Globus pallidus (tissue), 1 donor: ENCODE measurements at places on chromosomes 4 and X.

DNA sequence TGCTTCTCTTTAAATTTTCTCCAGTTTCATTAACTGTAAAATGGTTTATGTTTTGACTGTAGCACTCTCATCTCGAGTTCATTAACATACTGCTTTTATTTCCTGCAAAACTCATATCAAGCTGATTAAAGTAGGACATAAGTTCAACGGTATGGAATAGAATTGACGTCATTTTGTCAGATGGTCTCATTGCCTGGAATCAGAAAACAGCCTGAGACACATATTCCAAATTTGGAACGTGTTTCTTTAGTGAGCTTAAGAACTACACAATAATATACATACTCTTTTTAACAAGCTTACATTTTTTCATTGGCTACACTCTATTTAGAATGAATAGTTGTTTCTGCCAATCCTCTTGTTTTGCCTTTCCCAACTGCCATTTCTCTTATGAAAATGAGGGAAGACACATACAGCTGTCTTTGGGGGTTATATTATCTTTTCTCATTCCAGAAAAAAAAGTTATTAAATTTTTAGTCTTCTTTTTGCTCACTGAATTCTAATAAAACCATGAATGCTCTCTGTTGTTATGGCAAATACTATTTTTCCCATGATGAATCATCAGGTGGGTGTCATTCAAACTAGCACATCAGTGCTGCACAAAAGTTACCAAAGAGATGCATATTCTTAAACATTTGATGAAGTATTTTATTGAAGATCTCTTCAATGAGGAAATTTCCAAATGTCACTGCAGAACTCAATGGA, 162.8 kb downstream of the GABRB1 start:
- no peak for DNase-seq

- DNase-seq: no peak
Measured at GRCh38 chrX:45774961-45775360, 574.3 kb upstream of the DIPK2B start.

DNA sequence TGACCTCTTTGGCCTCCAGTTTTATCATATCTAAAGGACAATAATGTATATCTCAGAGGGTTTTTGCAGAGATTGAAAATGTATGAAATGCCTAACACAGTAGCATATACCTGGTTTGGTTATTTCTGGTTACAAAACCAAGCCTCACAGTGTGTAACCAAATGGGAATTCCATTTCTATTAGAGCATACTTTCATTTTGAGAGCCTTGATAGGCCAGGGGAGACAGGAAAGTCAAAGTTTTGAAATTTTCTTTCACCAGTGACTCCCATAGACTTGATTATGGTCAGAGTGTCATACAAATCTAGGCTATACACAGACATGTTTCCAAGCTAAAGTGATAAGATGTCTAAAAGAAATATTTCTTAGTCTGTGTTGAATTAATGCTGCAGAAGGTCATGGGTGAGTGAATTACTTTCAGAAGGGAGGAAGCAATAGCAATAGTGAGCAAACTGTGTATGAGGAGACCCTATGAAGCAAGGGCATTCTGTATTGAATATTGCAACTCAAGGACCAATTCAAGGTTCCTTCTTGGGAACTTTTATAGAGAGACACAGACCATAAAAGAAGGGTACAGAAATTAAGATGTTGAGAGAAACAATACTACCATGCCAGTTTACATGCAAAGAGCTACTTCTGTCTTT, 151.1 kb downstream of the PDE5A start:
- DNase-seq: no peak

GRCh38 chr4:2762048-2762447, 5.9 kb upstream of the TNIP2 start:
- DNase-seq: no peak

- peak; percentile 57 for DNase-seq
Measured at GRCh38 chr4:182938205-182938645, 21.0 kb upstream of the DCTD start.

DNA sequence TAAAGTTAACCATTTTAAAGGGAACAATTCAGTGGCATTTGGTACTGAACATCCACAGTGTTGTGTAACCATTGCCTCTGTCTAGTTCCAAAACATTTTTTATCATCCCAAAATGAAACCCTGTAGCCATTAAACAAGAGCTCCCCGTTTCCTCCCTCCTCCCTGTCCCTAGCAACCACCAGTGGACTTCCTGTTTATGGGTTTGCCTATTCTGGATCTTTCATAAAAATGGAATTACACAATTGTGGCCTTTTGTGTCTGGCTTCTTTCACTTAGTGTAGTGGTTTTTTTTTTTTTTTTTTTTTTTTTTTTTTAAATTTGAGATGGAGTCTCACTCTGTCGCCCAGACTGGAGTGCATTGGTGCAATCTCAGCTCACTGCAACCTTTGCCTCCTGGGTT, 11.6 kb downstream of the RBMX2 start:
- no peak for DNase-seq

GRCh38 chr4:59818656-59819055, 1381.5 kb upstream of the ADGRL3 start:
- DNase-seq: peak; percentile 68

GRCh38 chr4:25075129-25075528, 44.4 kb upstream of the LGI2 start:
- no peak for DNase-seq

DNA sequence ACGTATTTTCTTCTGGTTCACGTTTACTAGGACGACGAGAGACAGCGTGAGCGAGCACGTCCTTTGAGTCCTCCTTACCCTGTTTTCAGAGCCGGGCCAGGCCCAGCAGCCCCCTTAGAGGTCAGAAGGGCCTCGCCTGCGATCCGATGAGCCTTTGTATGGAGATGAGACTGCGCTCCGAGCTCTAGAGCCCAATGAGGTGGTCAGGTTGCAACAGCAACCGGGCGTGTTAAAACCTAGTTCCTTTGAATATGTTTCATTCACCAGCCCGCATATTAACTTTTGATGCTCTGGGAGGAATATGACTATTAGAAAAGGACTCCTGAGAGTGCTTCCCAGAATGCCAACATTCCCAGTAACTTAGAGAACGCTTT, 55.6 kb upstream of the TADA2B start:
- no peak for DNase-seq

DNA sequence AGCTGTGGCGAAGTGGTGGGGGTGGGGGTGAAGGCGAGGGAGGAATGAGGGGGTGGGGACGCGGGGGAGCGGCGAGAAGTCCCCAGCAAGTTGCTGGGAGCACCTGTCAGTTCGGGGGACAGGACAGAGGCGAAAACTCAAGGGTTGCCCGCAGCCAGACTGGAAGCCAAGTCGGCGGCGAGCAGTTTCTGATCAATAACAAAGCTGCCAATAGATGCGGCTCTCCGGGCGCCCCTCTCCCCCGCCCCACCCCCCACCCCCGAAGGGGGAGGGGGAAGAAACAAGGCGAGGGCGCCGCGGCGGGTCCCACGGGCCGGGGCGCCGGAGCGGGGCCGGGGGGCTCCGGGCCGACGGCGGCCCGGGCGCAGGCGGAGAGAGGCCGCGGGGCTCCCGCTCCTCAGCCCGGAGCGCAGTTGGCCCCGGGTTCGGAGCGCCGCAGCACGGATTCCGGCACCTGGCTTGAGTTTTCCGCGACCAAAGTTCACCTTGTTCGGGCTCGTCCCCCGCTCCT, 379 bp downstream of the PDGFC start:
- DNase-seq: no peak

GRCh38 chr4:85147481-85148076, 181.1 kb upstream of the WDFY3 start:
- DNase-seq: peak; percentile 86

GRCh38 chr4:52059372-52059771, 8.3 kb downstream of the SPATA18 start:
- peak; percentile 33 for DNase-seq

- no peak for DNase-seq
Measured at GRCh38 chr4:8419222-8420041, 21.1 kb downstream of the ACOX3 start.

DNA sequence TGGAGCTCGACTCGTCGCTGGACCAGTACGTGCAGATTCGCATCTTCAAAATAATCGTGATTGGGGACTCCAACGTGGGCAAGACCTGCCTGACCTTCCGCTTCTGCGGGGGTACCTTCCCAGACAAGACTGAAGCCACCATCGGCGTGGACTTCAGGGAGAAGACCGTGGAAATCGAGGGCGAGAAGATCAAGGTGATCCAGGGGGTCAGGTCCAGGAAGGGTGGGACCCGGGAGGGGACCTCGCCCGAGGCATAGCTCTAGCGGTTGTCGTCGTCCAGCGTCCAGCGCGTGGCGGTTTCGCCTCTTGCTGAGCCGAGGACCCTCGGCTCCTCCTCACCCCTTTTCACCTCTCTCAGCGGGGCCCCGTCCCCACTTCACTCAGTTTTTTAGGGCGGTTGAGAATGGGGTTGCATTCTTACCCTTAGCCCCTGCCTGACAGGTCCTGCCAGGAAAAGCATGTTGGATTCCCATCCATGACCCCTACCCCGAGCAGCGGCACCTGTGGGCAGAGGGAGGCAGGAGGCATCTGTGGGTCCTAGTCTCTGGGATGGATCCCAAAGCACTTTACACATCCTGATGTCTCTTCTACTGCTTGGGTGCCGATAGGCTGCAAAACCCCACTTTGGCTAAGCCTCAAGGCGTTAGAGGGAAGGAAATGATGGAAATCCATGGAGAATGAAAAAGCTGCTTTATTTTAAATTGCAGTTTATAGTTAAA, 524 bp downstream of the RAB33A start:
- no peak for DNase-seq

- DNase-seq: no peak
Measured at GRCh38 chrX:23883737-23884354, 23.9 kb downstream of the APOO start.

GRCh38 chrX:15269120-15269519, 763 bp downstream of the ASB9 start:
- no peak for DNase-seq

- no peak for DNase-seq
Measured at GRCh38 chr4:20028645-20029044, 223.1 kb upstream of the SLIT2 start.

GRCh38 chrX:53685711-53686110, 808 bp downstream of the HUWE1 start:
- no peak for DNase-seq

DNA sequence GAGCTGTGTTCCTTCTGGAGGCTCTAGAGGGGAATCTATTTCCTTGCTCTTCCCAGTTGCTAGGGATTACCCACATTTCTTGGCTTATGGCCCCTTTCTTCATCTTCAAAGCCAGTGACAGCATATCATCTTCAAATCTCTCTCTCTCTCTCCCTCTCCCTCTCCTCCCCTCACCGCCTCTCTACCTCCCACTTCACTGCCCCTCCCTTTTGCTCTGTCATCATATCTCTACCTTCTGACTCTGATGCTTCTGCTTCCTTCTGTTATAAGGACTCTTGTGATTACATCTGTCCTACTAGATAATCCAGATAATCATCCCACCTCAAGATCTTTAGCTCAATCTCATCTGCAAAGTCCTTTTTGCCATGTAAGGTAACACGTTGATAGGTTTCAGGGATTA, 93.1 kb upstream of the TEX13D start:
- DNase-seq: no peak

DNA sequence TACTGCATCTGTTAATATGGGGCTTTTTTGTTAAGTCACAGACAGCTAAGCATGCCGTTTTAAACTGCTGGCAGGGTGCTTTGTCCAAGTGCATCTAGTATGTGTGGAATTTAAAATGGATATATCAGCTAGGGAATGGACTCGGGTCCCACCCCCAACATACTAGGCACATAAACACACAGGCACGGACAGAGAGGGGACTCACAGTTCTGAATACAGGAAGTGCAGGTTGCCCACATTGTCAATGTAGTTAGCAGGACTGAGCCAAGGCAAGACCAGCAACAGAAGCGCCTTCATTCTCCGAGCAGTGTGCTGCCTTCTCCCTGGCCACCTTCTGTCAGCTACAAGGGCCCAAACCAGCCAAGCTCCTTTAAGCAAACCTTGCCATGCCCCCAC, 33.6 kb downstream of the LNX1 start:
- DNase-seq: no peak

DNA sequence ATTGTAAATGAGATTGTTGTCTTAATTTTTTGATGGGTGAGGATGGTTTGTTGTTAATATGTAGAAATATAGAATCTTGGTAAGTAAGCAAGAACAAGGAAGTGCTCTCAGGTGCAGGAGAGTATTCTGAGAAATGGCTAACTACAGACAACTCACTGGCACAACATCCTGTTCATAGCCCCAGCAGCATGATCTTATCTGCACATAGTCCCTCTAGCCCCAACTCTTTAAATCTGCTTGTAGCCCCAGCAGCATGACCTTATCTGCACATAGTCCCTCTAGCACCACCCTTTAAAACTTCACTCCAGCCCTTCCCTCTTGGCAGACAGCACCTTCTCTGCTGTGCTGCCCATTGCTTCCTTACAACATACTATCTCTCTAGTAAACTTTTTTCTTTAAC, 1957.1 kb upstream of the ADGRL3 start:
- no peak for DNase-seq

DNA sequence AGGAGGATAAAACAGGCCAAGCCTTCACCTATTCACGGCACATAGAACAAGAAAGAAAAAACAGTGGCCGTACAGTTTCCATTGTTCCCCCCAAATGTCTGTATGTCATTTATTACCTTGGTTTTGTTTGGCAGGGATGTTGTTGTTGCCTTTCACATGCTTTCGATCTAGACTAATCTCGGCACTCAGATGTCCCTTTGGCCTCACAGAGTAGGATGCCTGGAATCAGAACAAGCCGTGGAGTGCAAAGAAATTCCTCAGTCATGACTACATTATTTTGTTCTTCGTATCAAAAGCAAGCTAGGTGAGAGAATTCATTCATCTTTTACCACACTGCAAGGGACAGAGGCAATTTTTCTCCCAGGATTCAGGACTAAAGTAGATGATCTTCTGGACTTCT, 106.9 kb downstream of the SMIM20 start:
- no peak for DNase-seq

DNA sequence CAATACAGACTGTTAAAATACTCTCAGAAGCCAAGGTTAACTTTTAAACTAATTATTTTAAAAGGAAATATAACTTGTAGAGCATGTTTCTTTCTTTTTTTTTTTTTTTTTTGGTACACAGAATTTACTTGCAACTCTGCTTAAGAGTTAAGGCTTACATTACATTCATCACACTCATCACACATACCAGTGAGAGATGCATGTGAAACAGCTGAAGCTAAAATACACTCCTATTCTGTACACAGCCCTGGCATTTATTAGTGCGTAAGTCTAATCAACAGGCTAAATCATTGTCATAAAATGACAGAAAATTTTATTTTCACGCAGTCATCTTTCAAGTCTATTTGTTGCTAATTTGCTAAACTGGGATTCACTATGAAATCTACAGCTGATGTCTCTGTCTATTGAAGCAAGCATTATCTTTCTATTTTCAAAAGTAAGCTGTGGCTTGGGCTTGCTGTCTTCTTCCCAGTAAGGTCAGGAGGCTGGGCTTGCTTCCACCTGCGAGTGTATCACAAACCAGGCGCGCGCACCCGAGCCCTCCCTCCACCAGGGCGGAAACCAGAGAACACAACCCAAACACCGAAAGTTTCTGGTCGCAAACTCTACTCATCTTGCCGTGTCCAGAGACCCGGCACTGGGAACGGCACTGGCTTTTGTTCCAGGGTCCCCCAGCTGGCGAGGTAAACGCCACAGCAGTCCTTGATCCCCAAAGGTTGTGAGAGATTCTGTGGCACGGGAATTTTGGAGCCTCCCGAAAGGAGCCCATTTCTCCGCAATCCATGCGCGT, 3.9 kb downstream of the MAML3 start:
- DNase-seq: peak; percentile 62
